ENCODE measurements at places on chromosomes 2 and 18.
A peak's percentile ranks its signal among the peaks of the same experiment; 100 is the strongest.

GRCh38 chr2:171235262-171235881 is 74.7 kb upstream of the TLK1 start:
- DNase-seq = no peak

- DNase-seq = no peak
Observed at GRCh38 chr2:174048243-174048642, 83.1 kb upstream of the SP3 start.

- no peak for DNase-seq
Observed at GRCh38 chr2:147909178-147909577, 64.3 kb downstream of the ACVR2A start.

DNA sequence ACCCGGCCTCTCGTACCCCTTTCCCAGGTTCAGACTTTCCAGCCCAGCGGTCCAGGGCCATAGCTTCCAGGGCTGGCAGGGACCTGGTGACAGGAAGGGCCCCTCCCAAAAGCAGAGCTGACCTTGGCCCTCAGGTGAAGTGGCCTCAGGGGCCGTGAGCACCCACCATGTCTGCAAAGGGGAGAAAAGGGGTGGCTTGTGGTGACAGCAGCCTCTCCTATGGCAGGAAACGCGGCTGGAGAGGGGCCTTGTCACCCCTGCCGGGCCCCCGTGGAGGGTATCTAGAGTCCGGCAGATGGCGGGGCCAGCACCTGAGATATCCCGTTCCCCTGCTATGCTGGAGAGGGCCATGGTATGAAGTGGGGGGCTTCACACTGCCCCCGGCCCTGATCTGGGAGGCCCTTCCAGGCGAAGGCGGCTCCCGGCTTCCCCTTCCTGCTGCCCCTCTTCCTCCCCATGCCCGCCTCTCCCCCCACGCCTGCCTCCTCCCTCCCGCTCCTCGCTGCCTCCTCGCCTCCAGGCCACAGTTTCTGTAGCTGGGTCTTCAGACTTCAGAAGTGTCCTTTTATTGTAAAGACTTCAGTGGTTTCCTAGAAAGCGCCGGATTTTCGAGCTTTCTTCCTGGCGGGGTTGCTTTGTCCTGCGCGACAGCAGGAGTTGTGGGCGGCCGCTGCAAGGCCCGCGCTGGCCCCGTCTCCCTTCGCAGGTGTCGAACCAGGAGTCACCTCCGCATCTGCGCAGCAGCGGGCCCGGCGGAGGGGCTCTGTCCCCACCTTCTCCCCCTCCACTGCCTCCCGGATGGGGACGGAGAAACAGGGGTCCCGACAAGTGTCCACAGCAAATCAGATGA is 240.5 kb upstream of the MYT1L start:
- DNase-seq = no peak

DNA sequence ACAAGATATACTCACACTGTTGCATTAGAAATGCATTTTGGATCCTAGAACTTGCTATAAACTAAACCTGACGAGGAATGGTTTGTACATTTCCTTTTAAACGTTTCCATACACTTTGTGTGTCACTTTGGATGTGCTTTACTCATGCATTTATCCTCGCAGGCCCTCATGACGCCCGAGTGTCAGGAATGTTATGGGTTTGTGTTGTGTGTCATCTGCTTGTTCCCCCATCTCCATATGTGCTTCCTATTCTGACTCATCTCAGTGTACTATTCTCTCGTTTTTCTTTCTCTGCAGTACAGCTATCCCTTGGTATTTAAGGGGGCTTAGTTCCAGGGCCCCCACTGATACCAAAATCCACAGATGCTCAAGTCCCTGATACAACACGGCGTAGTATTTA is 121.5 kb upstream of the RASGRP3 start:
- DNase-seq = no peak

- DNase-seq = no peak
Observed at GRCh38 chr2:46326231-46326980, 29.2 kb downstream of the EPAS1 start.

- no peak for DNase-seq
Observed at GRCh38 chr2:234252772-234253171, 202.3 kb downstream of the SPP2 start.

DNA sequence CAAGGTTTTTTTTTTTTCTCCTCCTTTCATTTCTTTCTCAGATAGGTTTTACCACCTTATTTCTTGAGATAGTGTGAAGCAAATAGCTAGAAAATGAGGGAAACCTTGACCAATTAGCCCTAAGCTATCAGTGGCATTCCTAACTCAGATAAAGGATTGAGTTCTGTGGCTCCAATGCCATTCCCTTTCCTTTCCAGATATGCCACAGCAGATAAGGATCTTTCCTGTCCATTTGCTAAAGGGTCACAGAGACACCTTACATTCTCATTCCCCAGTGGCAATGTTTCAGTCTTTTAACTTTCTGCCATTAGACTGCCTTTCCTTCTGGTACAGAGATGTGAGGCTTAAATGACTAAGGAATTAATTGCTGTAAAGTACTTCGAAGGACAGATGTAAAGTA is 81.7 kb downstream of the MGAT5 start:
- no peak for DNase-seq

DNA sequence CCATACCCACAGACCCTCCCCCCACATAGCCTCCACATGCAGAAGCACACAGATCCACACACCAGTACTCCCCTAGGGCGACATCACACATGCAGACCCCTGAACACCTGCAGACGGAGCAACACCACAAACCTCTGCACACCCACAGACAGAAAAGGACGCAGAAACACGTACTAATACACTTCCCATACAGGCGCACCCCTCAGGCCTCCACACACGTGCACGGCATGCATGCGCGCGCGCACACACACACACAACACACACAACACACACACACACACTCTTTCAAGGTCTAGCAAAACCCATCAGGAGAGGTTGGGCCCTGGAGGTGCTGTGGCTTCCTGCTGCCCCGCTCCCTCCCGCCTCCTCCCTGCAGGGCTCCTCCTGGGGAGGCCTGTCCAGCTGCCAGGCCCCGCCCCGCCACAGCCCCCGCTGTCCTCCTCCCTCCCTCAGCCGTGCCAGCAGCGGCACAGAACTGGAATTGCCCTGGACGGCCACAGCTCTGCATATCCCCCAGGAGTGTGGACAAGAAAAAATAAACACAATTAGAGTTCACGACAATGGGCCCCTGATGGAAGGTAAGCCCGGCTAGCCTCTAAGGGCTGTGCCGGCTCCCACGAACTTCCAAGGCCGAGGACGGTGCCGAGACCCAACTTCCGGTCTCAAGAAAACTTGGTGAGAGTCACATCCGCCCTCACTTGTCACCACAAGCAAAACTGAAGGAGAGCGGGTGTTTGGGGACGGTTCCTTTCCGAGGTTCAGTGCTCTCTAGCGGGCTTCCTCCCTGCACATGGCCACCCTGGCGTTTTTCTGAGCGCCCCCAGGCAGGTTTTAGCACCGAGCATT is 6.8 kb downstream of the ZFP36L2 start:
- DNase-seq = peak; percentile 54

- no peak for DNase-seq
Observed at GRCh38 chr2:111666160-111666559, 217.8 kb downstream of the ANAPC1 start.

DNA sequence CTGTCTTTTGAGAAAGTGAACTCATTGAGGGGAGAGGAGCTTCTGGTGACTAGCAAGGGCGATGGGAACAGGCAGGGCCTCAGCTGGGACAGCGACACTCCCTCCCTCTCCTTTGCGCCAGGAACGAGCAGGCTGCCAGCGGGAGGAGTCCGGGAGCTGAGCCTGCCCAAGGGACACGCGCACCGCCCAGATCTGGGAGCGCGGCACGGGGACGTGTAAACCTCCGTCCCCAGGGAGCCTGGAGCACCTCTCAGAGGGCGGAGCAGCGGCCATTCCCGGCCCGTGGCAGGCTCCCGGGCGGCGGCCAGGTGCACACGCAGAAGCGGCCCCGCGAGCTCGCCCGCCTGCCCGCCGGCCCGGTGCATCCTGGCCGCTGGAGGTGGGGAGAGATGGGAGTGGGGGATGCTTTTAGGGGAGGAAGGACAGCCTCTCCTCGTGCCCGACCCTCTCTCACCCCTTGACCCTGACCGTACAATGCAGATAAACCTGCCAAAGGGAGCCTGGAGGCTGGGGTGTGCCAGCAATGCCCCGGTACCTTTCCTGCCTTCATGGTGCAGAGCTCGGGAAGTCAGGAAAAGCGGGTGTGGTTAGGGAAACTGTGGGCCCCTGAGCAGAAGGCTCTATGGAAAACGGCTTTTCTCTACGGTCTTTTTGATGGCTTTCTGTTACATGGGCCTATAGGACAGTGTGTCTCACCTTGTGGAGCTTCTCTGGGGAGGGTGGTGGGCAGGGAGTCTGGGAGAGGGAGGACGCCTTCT is 2.2 kb downstream of the AQP4 start:
- DNase-seq = no peak

DNA sequence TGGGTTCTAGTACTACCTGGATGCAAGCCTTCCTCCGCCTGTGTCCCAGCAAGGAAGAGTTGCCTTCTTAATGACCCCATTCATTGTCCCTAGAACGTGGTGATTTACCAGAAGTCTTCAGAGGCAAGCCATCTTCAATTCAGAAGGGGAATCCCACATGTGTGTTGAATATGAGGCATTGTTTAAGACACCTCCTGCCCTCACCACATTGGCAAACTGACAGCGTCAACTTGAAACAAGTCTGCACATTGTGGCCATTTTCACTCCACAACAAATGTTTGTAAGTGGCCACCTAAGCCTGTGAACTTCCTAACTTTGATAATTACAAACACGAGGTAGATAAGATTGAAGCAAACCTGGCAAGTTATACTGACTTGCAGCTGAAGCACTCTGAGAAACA is 83.7 kb downstream of the TCF7L1 start:
- DNase-seq = no peak

DNA sequence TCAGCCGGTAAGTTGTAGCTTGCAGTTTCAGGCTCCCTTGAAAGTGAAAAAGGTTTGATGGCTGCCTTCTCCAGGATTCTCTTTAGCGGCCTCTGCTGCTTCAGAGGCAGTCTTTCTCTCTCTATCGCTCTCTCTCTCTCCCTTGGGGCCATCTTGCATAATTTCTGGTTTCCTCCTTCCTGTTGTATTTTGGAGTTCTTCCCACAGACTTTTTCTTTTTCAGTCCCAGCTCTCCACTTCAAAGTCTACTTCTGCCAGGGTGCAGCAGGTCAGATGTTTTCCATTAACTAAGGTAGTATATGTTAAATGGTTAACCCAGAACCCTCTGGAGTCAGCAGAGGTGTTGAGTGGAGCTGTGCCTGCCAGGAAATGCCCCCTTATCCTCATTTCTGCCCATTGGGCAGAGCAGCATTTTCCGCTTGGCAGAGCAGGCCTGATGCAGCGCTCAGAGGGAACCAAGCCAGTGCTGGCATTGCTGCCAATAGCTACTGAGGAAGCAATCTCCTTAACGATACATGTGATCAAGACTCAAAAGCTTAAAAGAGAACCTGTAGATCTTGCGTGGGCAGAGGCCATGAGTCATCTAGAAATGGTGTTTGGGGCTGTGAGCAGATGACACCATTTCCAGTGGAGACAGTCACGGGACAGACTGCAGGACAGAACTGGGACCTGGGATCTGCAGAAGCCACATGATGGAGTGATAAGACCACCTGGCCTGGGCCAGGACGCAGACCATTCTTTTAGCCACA is 20.8 kb downstream of the DBI start:
- DNase-seq = no peak

- no peak for DNase-seq
Observed at GRCh38 chr2:20593072-20594034, 57.5 kb downstream of the HS1BP3 start.

- DNase-seq = no peak
Observed at GRCh38 chr2:62464221-62465007, 41.6 kb downstream of the TMEM17 start.

- no peak for DNase-seq
Observed at GRCh38 chr2:57527685-57528084, 518.9 kb upstream of the VRK2 start.

DNA sequence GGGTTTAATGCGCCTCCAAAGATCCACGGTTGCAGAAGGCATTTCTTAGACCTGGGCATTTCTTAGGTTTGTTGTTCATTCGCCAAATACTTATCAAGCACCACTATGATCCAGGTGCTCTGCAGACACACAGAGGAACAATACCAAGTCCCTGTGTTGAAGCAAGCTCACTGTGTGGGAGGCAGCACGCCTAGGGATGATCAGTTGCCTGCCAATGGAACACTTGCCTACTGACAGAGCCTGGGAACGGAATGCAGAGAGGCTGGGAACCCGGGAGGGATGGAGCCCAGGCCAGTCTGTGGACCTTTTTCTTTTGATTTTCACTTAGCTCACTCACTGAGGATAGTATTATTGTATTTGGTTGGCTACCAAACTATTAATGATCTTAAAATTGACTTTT is 1.9 kb upstream of the GRP start:
- no peak for DNase-seq

GRCh38 chr2:145323512-145323911 is 803.6 kb upstream of the ZEB2 start:
- no peak for DNase-seq

DNA sequence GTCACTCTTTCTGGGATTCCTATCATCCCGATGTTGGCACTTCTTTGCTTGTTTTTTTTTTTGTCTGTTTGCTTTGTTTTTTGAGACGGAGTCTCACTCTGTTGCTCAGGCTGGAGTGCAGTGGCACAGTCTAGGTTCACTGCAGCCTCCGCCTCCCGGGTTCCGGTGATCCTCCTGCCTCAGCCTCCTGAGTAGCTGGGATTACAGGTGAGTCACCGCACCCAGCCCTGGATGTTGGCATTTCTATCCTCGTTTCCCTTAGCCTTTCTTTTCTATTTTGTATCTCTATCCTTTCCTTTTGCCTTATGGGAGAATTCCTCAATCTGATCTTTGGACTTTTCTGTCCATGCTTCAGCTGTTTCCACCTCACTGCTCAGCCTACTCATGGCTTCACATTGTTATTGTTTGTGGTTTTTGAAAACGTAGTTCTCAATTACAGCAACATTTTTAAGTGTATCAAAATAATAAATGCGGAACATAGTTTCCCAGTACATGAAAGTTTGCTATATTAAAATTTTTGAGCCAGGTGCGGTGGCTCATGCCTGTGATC is 62.1 kb upstream of the ZNF516 start:
- DNase-seq = no peak

DNA sequence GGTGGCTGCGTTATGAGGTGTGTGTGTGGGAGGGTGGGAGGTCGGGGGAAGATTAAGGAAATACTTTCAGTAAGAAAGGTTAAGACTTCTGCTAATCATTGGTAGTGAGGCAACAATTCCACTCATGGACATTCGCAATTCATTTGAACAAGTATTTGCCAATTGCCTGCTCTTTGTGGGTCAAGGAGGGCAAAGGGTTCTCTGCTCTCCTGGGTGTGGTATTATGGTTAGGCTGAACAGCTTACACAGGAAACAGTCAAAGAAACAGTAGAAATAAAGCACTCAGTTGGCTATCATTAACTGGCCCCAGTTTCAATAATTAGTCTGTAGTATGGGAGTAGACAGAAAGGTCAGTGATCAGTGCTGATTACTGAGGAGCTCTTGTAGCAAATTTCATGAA is 357.0 kb upstream of the FANCL start:
- DNase-seq = no peak

GRCh38 chr2:42920446-42921146 is 128.2 kb upstream of the HAAO start:
- DNase-seq = no peak

- DNase-seq = no peak
Observed at GRCh38 chr2:131035112-131035825, 58.0 kb downstream of the FAM168B start.

GRCh38 chr2:168658706-168659105 is 143.7 kb upstream of the NOSTRIN start:
- no peak for DNase-seq

- no peak for DNase-seq
Observed at GRCh38 chr18:6406075-6406909, 8.4 kb downstream of the L3MBTL4 start.

- no peak for DNase-seq
Observed at GRCh38 chr2:38097258-38097987, 21.5 kb upstream of the CYP1B1 start.
